ENCODE measurements at places on chromosomes 2 and 18. TPM values are rescaled to one million over a fixed set of nuclear protein-coding genes. Genes with fewer than 3 reads are reported as not detected.
A peak's percentile ranks its signal among the peaks of the same experiment; 100 is the strongest.

DNA sequence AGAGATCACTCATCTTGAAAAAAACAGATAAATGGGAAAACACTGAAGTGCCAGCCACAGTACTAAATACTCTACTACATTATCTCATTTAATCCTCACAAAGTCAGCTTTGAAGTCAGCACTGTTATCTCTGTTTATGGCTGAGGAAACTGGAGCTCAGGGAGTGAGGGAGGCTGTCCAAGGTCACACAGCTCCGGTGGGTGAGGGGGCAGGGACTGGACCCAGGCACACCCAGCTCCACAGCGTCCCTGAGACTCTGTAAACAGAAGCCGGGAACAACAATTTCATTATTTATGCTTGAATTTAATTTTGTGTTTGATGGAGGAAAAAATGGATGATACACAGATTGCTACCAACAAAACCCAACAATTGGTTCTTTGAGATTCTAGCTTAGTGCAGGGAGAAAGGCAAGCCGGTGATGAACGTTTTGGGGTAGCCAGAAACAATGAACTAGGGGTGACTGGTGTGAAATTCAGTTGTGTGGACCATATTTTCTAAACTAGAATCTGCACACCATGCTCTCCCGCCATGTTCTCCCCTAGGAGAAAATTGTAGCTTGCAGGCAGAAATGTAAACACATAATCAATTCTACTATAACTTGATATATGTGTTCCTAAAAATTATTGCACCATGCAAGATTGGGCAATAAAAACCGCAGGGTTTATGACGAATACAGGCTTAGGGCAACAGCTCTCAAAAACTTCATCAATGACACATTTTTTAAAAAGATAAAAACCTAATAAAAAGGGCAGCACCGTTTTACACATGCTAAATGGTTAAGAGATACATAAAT is at the start of gene GREB1:
GREB1 (plus strand) TSS at position 768 of the 793 bp plus-strand sequence. CDS start 22,570 bp downstream, outside the sequence.
- no peak for DNase-seq
- H3K4me3 ChIP-seq: no peak within 1 kb of the TSS
- H3K4me1 ChIP-seq: no peaks in the 10 kb centered on the region
- H3K27me3 ChIP-seq: peaks cover 21% of the 10 kb centered on the region
- no peak within 1 kb of the TSS for H3K27ac ChIP-seq

DNA sequence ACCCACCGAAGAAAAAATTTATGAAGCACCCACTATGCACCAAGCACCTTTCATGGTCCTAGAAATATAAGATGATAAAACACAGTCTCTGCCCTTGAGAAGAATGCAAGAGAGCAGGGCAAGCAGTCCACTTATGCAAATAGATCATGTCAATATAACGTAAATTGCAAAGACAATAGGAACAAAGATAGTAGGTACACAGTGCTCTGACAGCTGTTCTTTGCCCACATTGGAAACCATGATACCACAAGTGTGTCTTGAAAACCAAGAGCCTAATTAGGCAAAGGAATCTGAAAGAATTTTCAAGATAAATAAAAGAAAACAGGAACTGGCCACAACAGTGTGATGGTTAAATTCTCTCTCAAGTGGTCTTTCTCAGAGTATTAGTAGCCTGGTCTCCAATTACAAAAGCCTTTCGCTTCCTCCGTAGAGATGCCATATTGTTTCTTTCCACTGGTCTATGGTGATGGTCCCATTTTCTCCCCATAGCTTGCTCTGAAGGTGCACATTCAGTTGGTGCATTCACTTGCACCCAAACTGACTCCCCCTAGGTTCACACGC is 108.5 kb downstream of the VWC2L start:
- H3K4me3 ChIP-seq: no peak overlapping the region
- H3K27me3 ChIP-seq: no peaks in the 10 kb centered on the region
- H3K4me1 ChIP-seq: no peaks in the 10 kb centered on the region
- H3K27ac ChIP-seq: no peak overlapping the region
- DNase-seq: no peak

Gene ABCG8
- not detected for total RNA-seq

- DNase-seq: peak; percentile 96
- peaks cover 31% of the 10 kb centered on the region for H3K4me1 ChIP-seq
- peaks cover 41% of the 10 kb centered on the region for H3K27me3 ChIP-seq
- peak overlapping the region; percentile 87 for H3K27ac ChIP-seq
- H3K4me3 ChIP-seq: peak overlapping the region; percentile 98
- peaks cover 27% of the 10 kb centered on the region for H3K36me3 ChIP-seq
These were observed 2.9 kb upstream of the ID2 start for GRCh38 chr2:8678731-8679566.

DNA sequence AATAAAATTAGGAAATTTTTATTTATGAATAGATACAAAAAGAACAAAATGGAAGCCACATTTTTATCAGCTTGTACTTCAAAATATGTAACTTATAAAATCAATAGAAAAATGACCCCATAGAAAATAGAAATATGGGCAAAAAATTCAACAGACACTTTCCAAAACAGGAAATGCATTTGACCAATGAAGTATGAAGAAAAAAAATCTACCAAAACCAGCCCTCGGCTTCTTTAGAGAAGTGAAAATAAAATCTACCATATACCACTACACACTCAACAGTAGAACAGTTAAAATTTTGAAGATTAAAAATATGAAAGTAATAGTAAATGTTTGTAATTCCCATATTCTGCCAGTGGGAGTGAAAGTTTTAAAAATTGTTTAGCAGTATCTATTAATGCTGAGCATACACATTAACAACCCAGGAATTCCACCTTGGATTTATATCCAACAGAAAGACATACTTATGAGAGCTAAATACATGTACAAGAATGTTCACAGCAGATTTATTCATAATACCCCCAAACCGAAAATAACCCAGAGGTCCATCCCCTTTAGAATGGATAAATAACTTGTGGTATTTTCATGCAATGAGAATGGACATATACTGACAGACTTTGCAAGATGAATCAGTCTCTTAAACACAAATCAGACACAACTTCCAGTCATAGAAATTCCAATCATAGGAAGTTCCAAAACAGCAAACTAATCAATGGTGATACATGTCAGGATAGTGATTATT is 318.0 kb downstream of the FIGN start:
- H3K36me3 ChIP-seq: no peaks in the 10 kb centered on the region
- DNase-seq: no peak
- no peaks in the 10 kb centered on the region for H3K27me3 ChIP-seq
- H3K27ac ChIP-seq: no peak overlapping the region
- no peak overlapping the region for H3K4me3 ChIP-seq
- no peaks in the 10 kb centered on the region for H3K4me1 ChIP-seq

DNA sequence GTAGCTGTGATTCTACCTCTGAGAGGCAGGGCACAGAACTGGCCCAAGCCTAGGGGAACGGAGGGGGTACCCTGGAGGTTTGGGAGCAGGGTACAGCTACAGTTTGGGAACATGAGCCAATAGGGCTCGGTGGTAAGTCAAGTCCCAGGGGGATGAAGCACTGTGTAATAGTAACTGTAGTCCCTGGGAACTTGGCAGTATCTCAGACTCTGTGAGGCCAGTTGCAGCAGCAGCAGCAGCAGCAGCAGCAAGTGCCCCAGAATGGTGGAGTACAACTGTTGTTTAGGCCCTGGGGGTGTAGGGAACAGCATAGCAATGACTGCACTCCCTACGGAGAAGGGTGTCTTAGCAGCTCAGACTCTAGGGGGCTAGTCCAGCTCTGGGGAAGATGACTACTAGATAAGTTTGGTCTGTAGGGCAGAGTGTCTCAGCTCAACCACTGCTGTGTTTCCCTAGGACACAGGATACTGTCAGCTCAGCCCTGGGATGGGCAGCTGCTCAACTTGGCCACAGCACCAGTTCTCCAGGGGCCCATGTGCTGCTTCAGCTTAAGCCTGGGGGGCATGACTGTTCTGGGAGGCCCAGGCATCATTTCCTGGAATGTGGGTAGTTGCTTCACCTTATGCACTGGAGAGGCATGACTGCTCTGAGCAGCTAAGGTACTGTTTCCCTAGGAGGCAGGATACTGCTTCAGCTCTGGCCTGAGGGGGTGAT is 20.5 kb downstream of the CARF start:
- H3K4me3 ChIP-seq: no peak overlapping the region
- peaks cover 12% of the 10 kb centered on the region for H3K36me3 ChIP-seq
- DNase-seq: no peak
- no peaks in the 10 kb centered on the region for H3K27me3 ChIP-seq
- no peak overlapping the region for H3K27ac ChIP-seq

Gene REG3A
- total RNA-seq: not detected

Gene DOCK10
- total RNA-seq: 138 TPM

DNA sequence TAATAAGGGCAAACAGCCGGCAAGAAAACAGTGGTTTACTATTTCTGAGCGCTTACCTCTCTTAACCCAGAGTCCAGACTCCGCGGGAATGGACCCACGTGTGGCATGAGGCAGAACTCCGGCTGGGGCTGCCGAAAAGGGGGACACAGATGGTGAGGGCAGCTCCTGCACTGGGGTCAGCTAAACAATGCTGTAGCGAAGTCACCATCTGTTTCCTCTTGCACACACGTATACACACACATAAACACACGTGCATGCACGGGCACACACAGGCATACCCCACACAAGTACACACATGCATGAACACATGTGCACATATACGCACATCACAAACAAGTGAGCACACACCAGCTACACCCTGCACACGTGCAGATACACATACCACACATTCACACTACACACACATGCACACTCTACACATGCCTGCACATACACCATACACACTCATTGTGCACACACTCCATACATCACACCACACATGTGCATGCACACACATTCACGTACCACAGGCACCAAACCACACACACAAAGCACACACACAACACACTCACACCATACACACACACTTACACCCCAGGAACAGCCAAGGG is 105.9 kb upstream of the ID2 start:
- H3K27ac ChIP-seq: peak overlapping the region; percentile 1
- peaks cover 4% of the 10 kb centered on the region for H3K27me3 ChIP-seq
- no peaks in the 10 kb centered on the region for H3K36me3 ChIP-seq
- H3K4me3 ChIP-seq: peak overlapping the region; percentile 13
- DNase-seq: no peak
- H3K4me1 ChIP-seq: peaks cover 42% of the 10 kb centered on the region

DNA sequence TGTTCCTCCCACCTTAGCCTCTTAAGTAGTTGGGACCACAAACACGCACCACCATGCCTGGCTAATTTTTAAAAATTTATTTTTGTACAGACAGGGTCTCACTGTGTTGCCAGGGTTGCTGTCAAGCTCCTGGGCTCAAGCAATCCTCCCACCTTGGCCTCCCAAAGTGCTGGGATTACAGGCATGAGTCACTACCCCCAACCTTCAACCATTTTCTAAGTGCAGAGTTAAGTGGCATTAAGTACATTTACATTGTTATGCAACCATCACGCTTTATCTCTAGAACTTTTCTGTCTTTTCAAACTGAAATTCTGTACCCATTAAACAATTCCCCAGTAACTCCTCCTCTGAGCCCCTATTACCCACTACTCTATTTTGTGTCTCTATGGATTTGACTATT is 45.9 kb upstream of the AFF3 start:
- no peaks in the 10 kb centered on the region for H3K4me1 ChIP-seq
- H3K27ac ChIP-seq: no peak overlapping the region
- DNase-seq: no peak

Gene TMEM178A
- total RNA-seq: not detected

- peak overlapping the region; percentile 72 for H3K4me3 ChIP-seq
- H3K4me1 ChIP-seq: peaks cover 20% of the 10 kb centered on the region
- peak overlapping the region; percentile 83 for H3K27ac ChIP-seq
- H3K36me3 ChIP-seq: no peaks in the 10 kb centered on the region
- no peak for DNase-seq
These were observed 81.0 kb upstream of the PPM1B start for GRCh38 chr2:44087714-44088092.

- H3K4me1 ChIP-seq: no peaks in the 10 kb centered on the region
- no peaks in the 10 kb centered on the region for H3K27me3 ChIP-seq
These were observed 399.2 kb downstream of the CPS1 start for GRCh38 chr2:210955591-210955990.

DNA sequence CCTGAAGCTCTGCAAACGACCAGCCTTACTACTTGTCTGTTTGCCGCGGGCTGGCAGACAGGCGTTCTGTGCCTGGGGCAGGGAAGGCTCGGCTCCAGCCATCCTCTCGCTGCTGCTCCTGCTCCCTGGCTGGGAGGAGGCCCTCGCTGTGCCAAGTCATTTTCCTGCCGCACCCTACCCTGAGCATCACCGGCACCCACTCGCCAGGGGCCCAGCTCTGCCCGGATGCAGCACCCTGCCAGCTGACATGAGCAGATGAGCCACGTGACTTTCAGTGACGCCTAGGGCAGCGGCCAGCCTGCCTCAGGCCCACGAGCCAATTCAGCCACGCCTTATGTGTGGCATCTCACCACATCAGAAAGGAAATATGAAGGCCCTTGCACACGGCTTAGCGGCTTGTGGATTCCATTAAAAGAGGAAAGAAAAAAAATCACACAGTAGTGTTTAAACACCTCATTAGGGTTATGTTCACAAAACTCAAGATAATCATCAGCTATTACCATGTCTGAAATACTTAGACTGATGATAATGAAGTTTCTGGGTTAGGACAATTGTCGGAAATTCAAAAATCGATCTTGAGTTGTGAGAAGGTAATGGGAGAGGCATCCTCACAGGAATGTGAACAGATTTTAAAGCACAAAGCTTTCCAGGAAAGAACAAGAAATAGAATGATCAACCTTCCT is 250.5 kb downstream of the TWIST2 start:
- H3K27me3 ChIP-seq: no peaks in the 10 kb centered on the region
- H3K27ac ChIP-seq: no peak overlapping the region
- no peaks in the 10 kb centered on the region for H3K4me1 ChIP-seq
- no peak overlapping the region for H3K4me3 ChIP-seq
- no peak for DNase-seq
- H3K36me3 ChIP-seq: peaks cover 15% of the 10 kb centered on the region

- no peak for DNase-seq
- no peak overlapping the region for H3K27ac ChIP-seq
- H3K27me3 ChIP-seq: no peaks in the 10 kb centered on the region
- peaks cover 41% of the 10 kb centered on the region for H3K36me3 ChIP-seq
These were observed 60.9 kb upstream of the TFCP2L1 start for GRCh38 chr2:121345887-121346286.

- H3K27me3 ChIP-seq: peaks cover 5% of the 10 kb centered on the region
- no peak for DNase-seq
- H3K36me3 ChIP-seq: peaks cover 26% of the 10 kb centered on the region
- peak overlapping the region; percentile 91 for H3K27ac ChIP-seq
- H3K4me1 ChIP-seq: peaks cover 41% of the 10 kb centered on the region
These were observed 2.6 kb downstream of the CLIP4 start for GRCh38 chr2:29117636-29118303.

Gene FLACC1
- 1.4 TPM for total RNA-seq

Gene CSRNP3
- total RNA-seq: not detected

DNA sequence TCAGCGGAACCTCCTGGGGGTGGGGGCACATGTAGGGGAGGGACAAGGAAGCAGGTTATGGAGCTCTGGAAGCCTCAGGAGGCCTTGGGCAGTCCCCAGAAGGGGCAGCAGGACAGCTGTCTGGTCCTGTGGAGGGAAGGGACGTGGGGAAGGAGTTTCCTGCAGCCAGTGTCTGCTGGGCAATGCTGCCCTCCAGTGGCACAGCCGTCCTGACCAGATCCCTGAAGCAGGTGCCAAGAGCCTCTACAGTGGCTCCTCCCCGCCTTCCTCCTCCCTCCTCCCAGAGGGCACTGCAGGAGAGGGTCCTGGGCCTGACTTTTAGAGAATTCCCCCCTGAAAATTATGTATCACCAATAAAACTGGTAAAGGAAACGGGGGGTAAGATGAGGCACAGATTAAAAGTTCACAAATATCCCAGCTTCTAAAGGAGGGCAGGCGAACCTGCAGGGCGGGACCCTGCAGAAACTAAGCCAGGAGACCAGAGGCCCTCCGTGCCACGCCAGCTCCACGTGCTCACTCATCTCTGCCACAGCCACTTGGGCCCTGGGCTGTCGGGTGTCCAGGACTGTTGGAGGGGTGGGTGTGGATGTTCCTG is 258.5 kb downstream of the TWIST2 start:
- H3K4me3 ChIP-seq: no peak overlapping the region
- DNase-seq: no peak
- H3K36me3 ChIP-seq: peaks cover 20% of the 10 kb centered on the region
- no peaks in the 10 kb centered on the region for H3K4me1 ChIP-seq
